ENCODE measurements at places on chromosomes 13 and 19. TPM values are rescaled to one million over a fixed set of nuclear protein-coding genes. Genes with fewer than 3 reads are reported as not detected.
A peak's percentile ranks its signal among the peaks of the same experiment; 100 is the strongest.

TSKS gene
- total RNA-seq = 0.57 TPM

ACP7 gene
- total RNA-seq = not detected

CYP2A6 gene
- total RNA-seq = not detected

SHD gene
- total RNA-seq = not detected

RBM42 gene
- 64.2 TPM for total RNA-seq

GRCh38 chr13:81779876-81780275 is 1439.0 kb upstream of the SPRY2 start:
- no peak overlapping the region for H3K27ac ChIP-seq
- H3K36me3 ChIP-seq = no peaks in the 10 kb centered on the region
- H3K27me3 ChIP-seq = no peaks in the 10 kb centered on the region
- no peak overlapping the region for H3K4me3 ChIP-seq
- DNase-seq = no peak

GRCh38 chr13:41691274-41691673 is 233.9 kb downstream of the RGCC start:
- no peak overlapping the region for H3K4me3 ChIP-seq
- no peak for DNase-seq
- no peaks in the 10 kb centered on the region for H3K4me1 ChIP-seq

- H3K27ac ChIP-seq = no peak overlapping the region
- peaks cover 4% of the 10 kb centered on the region for H3K36me3 ChIP-seq
- no peaks in the 10 kb centered on the region for H3K4me1 ChIP-seq
- DNase-seq = no peak
- no peak overlapping the region for H3K4me3 ChIP-seq
Measured at GRCh38 chr13:113349491-113349890, 14.4 kb downstream of the GRTP1 start.

- H3K4me3 ChIP-seq = no peak overlapping the region
- H3K4me1 ChIP-seq = peaks cover 25% of the 10 kb centered on the region
- DNase-seq = peak; percentile 15
- H3K36me3 ChIP-seq = no peaks in the 10 kb centered on the region
- H3K27ac ChIP-seq = no peak overlapping the region
Measured at GRCh38 chr13:28355822-28356371, 139.0 kb downstream of the FLT1 start.

DNA sequence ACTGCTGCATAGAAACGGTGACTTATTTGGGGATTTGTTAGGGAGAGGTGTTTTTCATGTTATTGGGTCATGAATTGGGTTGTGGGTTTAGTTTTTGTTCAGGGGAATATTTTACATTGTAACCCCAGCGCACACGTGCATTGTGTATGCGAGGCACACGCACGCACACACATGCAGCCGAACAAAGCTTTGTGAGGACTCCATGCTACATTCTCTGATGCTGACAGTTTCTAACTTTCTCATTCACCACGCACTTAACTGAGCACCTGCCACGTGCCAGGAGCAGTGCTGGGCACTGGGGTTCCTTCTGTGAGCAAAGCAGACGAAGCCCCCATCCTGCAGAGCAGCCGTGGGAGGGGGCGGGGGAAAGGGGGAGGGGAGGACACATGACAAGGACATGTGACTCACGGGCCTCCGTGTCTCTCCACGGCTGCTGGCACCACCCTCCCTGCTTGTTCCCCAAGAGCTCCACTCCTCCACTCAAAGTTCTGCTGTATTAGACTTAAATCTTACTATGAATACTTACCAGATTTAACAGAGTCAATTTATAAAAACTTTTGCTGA is 55.6 kb downstream of the SLC7A9 start:
- no peaks in the 10 kb centered on the region for H3K36me3 ChIP-seq
- H3K4me1 ChIP-seq = peaks cover 27% of the 10 kb centered on the region
- H3K27ac ChIP-seq = no peak overlapping the region
- H3K27me3 ChIP-seq = no peaks in the 10 kb centered on the region

GRCh38 chr13:38965281-38965680 is 25.4 kb downstream of the STOML3 start:
- DNase-seq = no peak
- H3K4me3 ChIP-seq = no peak overlapping the region
- H3K4me1 ChIP-seq = no peaks in the 10 kb centered on the region
- H3K27ac ChIP-seq = no peak overlapping the region
- H3K27me3 ChIP-seq = peaks cover 11% of the 10 kb centered on the region
- H3K36me3 ChIP-seq = no peaks in the 10 kb centered on the region

DNA sequence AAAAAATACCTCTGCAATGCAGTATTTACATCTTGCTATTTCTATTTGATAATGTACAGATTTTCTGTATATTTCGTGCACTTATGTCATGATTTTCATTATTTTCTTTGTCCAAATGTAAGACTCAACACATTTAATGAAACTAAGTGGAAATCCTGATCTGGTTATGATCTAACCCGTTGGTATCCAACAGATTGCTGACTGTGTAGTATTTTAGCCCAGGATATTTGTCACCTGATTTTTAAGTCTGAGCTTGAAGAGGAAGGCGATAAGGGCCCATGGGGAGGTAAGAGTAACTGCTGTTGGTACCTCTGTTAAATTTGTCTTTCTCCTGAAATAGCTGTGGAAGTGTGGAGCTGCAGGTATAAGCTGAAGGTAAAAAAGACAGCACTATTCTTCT is 45.3 kb downstream of the WASF3 start:
- H3K36me3 ChIP-seq = no peaks in the 10 kb centered on the region
- no peak for DNase-seq
- no peak overlapping the region for H3K27ac ChIP-seq
- no peaks in the 10 kb centered on the region for H3K4me1 ChIP-seq
- peaks cover 12% of the 10 kb centered on the region for H3K27me3 ChIP-seq

DNA sequence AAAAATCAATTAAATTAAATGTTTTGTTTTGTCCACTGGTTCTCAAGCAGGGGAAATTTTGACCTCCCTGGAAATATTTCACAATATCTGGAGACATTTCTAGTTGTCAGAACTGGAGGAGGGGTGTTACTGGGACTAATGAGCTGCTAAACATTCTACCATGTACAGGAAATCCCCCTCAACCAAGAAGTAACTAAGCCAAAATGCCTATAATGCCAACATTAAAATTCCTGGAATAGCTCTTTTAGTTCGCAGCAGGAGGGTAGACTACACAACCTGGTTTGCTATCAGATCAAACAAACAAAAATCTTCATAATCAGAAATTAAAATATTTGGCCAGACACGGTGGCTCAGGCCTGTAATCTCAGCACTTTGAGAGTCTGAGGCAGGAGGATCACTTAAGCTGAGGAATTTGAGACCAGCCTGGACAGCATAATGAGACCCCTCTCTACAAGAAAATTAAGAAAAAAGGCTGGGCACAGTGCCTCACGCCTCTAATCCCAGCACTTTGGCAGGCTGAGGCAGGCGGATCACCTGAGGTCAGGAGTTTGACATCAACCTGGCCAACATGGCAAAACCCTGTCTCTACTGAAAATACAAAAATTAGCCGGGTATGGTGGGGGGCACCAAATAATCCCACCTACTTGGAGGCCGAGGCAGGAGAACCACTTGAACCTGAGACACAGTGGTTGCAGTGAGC is 13.7 kb upstream of the SMARCA4 start:
- H3K4me1 ChIP-seq = peaks cover 3% of the 10 kb centered on the region
- DNase-seq = no peak
- no peak overlapping the region for H3K27ac ChIP-seq
- H3K4me3 ChIP-seq = no peak overlapping the region

DNA sequence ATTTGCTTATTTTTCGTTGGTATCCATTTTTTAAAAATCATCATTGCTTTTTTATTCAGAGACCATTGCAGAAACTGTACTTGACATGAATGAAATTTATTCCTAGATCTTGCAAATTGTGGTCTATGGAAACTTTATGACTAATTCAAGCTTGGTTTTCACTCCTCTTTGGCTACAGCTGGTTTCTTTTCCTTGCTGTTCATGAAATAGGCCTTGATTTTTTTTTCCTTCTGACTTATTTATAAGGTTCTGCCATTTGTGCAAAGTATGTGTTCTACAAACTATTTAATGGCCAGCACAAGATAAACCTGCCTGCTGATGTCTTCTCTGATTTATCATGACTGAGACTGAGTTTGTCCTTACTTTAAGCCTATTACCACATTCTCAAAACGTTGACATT is 764.0 kb upstream of the SLITRK5 start:
- no peak for DNase-seq
- no peaks in the 10 kb centered on the region for H3K27me3 ChIP-seq
- no peak overlapping the region for H3K4me3 ChIP-seq

DNA sequence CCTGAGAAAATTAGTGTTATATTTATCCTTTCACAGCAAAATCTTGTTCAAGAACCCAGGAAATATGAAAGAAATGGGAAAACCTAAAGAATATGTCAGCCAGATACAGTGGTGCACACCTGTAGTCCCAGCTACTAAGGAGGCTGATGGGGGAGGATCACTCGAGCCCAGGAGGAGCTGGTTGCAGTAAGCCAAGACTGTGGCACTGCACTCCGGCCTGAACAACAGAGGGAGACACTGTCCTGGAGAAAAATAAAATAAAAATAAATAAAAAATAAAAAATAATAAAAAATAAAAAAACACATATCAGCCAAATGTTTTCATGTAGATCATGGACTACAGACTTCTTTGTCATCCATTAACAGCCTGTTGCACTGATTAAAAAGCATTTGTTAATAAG is 244.8 kb upstream of the KLHL1 start:
- H3K27ac ChIP-seq = no peak overlapping the region
- no peak overlapping the region for H3K4me3 ChIP-seq
- H3K4me1 ChIP-seq = no peaks in the 10 kb centered on the region
- H3K27me3 ChIP-seq = no peaks in the 10 kb centered on the region
- DNase-seq = no peak

Measured in activated naive CD4-positive, alpha-beta T cell treated with anti-CD3 and anti-CD28 coated beads for 36 hours (primary cell).